ENCODE measurements at places on chromosomes 4 and X.

GRCh38 chr4:153001626-153002025, 65.5 kb downstream of the FHDC1 start:
- DNase-seq = no peak

DNA sequence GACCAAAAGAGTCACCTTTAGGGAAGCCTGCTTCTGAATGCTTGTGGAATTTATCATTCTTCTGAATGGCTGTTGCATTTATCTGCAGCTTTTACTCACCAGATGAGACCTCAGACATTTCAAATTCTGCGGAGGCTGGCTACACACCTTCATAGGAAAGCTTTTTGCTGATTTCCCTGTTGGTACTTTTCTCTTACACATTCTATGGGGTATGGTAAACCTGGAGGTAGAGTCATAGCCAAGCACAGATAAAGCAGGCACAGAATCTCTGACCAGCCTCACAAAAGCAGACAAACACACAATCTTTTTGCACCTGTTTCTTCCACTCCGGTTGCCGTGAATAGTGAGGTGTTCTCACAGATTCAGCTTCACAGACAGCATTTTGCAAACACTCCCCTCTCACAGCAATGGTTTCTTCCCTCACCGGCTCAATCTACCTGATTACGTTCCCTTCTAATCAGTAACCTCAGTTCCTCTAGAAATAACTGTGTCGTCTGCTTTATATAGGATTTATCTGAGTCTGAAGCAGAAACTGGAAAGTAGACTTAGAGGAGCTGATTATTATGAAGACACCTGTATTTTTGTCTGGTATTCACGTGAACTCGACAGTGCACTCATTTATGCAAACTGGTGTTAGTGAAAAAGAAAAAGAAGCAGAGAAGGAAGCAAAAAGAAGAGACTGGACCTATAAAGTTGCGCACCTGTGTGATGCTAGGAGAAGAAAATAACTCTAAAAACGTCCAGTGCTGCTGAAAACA, 83.1 kb downstream of the DMD start:
- no peak for DNase-seq

DNA sequence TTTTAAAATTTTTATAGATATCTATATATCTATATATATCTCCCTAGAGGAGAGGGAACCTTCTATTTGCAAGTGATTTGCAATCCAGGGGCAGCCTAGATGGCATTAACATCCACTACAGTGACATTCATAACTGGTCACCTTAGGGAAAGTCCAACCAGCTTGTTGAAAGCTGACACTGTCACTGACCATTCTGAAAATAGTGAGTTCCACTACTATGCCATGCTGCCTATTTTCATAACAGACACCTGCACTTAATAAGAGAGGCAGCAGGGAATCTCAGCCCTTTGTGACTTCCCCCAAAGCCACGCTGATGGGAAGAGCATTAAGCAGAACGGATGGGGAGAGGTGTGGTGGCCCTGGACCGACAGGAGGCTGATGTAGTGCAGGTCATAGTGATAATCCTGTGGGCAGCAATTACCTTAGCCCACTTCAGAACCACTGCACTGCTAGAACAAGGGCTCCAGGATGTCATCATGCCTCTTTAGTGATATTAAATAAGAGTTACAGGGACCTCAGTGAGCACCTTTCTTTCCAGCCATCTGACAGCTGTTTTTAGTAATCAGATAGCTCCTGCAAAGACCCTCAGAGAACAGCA, 51.3 kb downstream of the GPRIN3 start:
- no peak for DNase-seq

DNA sequence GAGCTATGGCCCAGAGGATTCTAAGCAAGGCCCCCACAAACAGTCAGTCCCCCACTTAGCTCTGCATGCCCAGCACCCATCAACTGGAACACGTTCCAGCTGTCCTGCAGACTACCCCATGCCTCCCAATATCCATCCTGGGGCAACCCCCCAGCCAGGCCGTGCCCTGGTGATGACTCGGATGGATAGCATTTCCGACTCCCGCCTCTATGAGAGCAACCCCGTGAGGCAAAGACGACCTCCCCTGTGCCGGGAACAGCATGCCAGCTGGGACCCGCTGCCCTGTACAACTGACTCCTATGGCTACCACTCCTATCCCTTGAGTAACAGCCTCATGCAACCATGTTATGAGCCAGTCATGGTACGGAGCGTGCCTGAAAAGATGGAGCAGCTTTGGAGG, 32.0 kb downstream of the LAS1L start:
- no peak for DNase-seq

- DNase-seq = no peak
These were observed 18.6 kb downstream of the FHDC1 start for GRCh38 chr4:152954741-152955140.

DNA sequence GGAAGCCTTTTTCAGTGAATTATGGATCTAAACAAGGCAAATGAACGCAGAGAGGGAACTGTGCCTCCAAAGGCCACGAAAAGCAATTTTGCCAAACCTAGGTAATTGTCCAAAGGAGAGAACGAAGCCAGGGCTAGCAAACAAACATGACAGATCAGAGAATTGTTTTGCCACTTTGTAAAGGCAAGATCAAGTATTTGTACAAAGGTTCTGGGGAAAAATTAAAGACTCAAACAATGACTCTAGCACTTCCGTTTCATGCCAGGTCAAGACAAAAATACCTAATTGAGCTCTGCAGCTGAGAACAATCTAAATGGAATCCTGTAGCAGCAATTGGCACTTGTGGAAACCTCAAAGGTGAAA, 8.5 kb downstream of the RBM47 start:
- DNase-seq = no peak

DNA sequence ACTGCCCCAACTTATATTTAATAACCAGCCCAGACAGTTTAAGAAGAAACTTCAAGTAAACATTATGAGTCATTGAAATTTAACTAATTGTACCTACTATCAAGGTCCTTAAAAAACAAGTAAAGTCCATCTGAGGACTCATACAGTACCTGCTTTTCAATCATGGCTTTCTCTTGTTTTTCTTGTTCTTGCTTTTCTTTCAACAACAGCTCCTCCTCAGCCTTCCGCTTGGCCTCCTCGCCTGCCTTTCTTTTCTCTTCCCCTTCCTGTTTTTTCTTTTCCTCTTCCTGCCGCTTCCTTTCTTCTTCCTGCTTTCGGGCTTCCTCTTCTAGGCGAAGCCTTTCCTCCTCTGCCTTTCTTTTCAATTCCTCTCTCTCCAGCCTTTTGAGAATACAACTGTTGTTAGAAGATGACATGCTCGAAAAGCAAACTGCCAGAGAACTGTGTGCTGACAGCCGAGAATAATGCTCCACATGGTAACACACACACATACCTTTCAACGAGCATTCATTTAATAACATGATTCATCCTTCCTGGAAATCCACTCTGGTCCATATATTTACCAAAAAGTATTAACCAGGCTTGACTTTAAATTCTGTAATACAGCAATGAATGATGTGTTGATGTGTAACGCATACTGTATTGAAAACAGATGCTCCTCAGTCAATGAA, 25.2 kb upstream of the BCLAF3 start:
- DNase-seq = no peak

DNA sequence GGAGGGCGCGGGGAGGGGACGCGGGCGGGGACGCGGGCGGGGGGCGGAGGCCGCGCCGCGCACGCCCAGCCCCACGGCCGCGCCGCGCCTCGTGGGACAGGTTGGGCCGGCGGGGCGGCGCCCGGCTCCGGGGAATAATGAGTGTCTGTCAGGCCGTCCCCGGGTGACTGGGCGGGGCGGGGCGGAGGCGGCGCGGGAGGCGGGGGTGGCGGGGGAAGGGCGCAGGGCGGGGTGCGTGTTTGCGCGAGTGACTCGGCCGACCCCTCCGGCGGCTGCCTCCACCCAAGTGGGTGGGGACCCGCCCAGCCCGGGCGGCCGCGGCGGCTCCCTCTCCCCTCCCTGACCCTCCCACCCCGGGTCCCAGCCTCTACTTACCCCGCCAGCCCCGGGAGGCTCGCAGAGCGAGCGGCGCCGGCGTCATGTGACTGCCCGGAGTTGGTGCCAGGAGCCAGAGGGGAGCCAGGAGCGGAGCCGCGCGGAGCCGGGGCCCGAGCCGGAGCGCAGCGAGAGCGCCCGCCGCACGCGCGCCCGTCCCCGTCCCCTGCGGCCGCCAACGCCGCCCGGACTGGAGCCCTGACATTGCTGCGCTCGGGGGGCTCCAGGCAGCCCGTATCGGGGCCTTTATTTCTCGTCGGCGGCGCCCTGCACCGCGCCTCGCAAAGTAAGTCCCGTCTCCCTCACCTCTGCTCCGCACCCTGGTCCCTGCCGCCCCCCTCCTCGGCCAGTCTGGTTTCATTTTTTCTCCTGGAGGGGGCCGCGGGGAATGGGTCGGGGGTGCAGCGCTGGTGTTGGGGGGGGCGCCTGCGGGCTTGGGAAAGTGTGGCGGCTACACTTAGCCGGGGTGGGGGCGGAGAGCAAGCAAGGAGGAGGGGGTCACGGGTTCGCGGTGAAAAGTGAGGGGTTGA, at the start of gene KLF3:
TSS of gene KLF3 (plus strand) at position 399 of the 905 bp plus-strand sequence. CDS start 16,427 bp downstream, outside the sequence.
- DNase-seq = peak; percentile 83

DNA sequence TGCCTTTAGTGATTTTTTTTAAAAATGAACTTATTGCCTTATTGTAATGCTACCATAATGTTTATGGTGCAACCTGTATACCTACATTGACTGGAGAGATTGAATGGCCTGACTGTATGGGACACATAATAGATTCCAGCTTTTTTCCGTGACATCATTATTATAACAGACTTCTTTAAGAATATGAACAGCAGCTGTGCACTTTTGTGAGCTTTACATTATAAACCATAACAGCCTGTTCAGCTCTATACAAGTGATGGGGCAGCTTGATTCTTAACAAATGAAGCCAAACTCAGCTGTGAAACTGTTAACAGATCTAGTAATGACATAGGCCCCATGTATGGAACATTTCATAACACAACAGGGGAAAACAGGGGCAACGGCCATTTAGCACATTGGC, 187.0 kb downstream of the BMPR1B start:
- DNase-seq = no peak

- DNase-seq = no peak
These were observed 302.6 kb downstream of the CBLL2 start for GRCh38 chrX:22575161-22575845.

DNA sequence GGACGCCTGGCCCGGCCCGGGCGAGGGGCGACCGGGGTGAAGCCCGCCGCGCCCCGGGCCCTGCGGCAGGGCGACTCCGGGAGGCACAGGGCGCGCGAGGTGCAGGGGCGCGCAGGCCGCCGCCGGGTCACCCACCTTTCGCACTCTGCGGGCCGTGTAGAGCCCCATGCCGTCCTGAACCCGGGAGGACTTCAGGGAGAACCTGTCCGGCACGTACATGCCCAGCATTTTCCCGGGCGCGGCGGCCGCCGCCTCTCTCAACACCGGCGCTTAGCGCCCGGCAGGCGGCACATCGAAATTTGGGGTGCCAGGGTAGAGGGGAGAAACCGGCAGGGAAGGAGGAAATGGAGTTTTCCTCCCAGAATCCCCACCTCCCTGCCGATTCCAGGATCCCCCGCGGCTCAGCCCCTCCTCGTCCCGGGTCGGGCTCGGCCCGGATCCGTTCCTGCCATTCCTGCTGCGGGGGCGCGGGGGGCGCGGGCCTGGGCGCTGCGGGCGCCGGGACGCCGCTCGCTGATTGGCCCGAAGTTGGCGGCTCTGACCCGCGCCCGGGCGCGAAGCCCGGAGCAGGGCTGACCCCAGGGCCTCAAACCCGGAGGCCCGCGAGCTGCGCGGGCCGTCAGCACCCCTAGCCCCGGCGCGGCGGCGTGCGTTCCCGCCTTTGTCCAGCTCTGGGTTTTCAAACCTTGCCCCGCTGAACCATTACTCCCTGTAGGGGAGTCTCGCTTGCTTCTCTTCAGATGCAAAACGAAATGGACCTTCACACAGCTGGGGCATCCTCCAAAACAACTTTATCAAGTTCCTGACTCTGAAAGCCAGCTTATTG, at the start of gene PRDM5:
TSS of gene PRDM5 (minus strand) at position 346 of the 826 bp plus-strand sequence. CDS start at position 228, 118 bp downstream.
- peak; percentile 66 for DNase-seq

DNA sequence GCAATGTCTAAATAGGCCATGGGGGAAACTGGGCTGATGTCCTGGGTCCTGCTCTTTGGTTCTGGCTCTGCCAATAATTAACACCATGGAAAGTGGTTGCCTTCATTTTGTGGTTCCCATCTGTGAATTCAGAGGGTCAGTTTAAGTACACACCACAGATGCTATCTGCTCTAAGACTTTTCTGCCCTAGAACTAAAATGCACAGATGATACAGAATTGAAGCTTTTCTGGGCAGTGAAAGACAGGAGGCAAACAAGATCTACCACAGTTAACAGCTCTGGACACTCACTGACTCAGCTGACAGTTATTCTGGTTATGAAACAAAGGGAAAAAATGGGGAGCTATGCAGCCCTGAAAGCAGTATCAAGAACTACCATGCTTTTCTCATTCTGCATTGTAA, 37.3 kb downstream of the APBB2 start:
- DNase-seq = no peak

DNA sequence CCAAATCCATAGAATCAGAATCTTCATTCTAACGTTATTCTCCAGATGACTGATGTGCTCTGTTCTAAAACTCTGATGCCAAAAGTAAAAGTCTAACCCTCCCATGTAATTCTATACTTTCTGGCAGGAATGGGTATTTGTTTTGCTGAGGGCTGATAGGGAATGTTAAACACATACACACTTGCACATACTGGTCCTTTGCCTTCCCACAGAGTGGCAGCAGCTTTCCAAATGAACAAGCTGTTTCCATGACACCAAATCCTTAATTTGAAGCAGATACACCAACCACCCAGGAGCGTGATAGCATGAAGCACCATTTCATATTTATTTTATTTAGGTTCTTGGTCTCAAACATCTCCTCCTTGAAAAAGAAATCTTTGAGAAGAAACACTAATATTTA, 155.5 kb upstream of the PRDX4 start:
- DNase-seq = no peak

DNA sequence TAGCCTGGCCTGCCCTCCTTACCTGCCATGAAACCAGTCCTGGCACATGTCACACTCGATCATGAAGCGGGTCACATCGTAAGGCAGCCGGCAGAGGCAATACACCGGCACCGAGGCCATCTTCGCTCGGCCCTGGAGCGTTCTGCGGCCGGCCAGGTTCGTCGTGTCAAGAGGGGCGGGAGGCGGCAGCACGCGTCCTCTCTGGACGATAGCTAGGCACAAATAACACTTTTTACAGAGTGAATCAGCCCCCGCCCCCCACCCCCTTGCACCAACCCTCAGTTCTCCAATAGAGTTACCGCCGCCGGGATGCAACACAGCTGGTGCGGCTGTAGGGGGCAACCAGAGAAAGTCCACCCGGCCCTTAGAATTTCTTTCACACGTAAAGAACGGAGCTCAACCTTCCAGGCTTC, 1.7 kb downstream of the PHF8 start:
- DNase-seq = no peak

DNA sequence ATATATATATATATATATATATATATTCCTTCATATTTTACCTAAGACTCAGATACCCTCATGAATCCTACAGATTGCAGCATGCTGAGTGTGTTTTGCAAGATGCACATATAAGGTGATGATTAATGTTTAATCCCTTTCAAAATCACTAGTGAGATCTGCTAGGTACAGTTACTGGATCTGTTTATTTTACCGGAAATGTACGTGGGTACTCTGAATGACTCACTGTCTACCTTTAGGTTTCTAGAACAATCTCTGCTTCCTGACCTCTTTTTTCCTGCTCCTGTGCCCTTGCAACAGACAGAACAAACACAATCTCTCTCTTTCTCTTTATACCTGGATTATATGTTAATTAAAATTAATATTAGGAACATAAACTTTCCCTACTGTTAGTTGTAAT, 379.6 kb downstream of the FAM133A start:
- DNase-seq = no peak
